Peyer's patch (tissue), 4 donors: ENCODE measurements at places on chromosomes 5 and 9.

DNA sequence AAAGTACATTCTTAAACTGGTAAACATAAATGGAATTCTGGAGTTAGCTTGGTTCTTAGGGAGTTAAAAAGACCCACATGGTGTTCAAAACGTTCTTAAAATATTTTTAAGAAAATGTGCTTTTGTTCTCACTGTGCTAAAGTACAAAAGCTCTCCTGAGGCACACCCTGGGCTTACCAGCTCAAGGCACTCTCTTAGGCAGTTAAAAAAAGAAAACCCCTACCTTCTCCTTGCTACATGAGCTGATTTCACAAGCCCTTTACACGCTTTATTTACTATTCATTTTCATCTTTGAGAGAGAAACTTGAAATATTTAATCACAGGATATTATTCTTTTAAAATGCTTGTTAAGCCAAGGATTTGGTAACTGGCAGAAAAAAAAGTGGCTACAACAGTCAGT is 723.3 kb upstream of the GRAMD2B start:
- DNase-seq: no peak

GRCh38 chr5:124678922-124679519 is 67.4 kb downstream of the ZNF608 start:
- no peak for DNase-seq

GRCh38 chr5:20574576-20574975 is 586.6 kb upstream of the CDH18 start:
- no peak for DNase-seq

DNA sequence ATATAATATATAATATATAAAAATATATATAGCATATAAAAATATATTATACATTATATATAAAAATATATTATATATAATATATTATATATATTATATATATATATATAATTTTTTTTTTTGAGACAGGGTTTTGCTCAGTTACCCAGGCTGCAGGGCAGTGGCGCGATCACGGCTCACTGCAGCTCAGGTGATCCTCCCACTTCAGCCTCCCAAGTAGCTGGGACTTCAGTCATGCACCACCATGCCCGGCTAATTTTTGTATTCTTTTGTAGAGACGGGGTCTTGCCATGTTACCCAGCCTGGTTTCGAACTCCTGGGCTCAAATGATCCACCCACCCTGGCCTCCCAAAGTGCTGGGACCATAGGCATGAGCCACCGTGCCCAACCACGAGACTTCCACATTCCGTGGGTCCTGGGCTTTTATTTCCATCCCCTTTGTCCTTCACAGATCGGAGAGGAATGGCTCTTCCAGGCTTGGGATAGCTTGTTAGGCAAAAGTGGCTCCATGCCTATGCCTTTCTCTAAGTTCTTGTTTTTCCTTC is 62.0 kb upstream of the IER5L start:
- DNase-seq: peak; percentile 9

- no peak for DNase-seq
These were observed 639 bp downstream of the INVS start for GRCh38 chr9:100099722-100100042.

GRCh38 chr5:135999406-136000139 is 29.2 kb upstream of the TGFBI start:
- no peak for DNase-seq

DNA sequence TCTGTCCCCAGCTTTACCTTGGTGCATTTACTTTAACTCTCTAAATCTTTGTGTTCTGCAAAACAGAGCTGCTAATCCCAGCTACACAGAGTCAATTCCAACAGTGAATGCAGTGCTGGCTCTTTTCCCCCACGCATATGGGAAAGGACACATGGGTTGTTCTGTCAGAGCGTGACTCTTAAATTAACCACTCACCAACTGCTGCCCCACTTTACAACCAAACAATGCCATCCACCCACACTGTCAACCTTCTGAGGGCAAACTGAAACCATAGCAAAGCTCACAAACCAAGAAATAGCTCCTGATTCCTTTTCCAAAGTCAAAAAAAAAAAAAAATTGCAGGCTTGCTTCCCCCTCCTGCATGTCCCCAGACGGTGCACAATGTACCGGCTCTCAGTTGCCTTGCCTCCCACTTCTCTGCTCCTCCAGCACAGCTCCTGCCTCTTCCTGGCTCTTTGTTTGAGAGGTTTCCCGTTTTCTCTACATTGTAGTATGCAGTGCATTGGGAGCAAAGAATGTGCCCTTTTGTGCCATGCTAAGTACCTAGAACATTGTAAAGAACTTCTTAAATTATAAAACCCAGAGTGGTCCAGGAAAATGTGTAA is 151.5 kb upstream of the DAPK1 start:
- no peak for DNase-seq

DNA sequence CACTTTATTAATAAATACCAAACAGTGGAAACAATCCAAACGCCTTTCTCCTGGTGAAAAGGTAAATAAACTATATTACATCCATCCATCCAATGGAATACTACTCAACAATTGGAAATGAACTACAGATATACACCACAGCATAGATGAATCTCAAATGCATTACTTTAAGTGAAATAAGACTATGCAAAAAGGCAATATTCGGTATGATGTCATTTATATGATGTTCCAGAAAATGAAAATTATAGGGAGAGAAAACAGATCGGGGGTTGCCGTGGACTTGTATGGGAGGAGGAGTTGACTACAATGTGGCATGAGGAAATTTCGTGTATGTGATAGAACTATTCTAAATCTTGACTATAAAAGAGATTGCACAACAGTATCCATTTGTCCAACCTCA is 27.5 kb upstream of the SLIT3 start:
- DNase-seq: no peak

DNA sequence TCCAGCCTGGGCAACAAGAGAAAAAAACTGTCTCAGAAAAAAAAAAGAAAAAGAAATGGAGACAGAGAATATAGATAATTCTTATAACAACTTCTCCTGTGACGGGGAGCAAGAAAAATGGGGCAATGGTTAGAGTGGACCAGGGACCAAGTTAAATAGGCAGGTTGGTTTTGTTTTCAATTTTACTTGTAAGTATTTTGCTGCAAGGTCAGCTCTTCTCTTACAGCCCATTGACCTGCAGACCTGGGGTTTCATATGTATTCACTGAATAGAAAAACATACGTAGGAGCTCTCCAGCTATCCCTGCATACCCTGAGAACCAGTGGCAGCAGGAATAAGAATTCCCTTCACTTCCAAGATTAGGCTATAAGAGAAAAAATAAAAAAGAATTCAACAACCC is 29.2 kb upstream of the IL13 start:
- no peak for DNase-seq

GRCh38 chr5:6994097-6994496 is 280.9 kb downstream of the TENT4A start:
- no peak for DNase-seq

GRCh38 chr5:149714877-149715502 is 15.1 kb upstream of the PPARGC1B start:
- no peak for DNase-seq

DNA sequence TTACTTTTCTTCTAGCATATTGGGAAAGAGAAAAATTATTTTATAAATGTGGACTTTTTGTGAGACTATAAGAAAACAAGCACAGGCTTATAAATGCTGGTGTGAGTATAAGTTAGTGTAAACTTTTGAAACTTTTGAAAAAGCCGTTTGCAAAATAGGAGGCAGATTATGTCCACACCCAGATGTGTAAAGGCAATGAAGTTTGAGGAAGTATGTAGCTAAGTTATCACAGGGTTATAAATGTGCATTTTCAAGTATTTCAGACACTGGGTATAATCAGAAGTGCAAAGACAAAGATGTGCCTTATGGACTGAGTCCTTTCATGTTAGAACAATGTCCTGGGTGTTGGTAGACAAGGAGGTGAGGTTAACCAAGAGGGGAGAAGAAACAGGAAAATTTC is 85.5 kb downstream of the ANXA1 start:
- no peak for DNase-seq

DNA sequence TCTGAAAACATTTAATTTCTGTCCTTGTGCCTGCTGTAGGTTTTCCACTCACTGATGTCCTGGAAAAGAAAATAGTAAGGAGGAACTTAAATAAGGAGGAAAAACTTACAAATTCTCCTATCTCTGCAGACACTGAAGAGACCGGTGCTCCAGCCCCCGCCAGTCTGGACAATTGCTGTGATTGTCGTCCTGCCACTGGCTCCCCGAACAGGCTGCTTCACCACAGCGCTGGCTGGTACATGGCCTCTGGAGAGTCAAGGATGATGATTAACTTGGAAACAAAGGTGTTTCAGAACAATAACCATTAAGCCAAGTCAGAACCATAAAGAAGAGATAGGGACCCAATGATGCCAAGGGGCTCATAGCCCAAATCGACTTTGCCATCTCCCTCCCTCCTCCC is 7.3 kb downstream of the PLAC8L1 start:
- no peak for DNase-seq

DNA sequence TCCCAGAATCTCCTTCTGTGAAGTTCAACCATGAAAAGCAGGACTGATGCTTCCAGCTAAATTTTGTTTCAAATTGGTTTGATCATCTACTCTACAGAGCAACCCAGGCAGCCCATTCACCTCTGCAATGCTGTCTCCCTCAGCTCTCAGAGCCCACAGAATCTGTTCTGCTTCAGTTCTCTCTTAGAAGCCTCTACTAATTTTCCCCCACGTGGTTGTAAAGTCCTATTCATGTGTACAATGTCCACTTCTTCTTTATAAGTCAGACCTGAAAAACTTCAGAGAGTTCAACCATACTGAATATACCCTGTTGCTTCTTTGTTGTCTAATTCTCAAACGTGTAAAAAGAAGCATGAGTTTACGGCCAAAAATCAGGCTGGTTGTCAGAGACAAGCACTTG is 21.3 kb upstream of the FAM13B start:
- no peak for DNase-seq

- peak; percentile 39 for DNase-seq
These were observed at the start of gene GPRIN1 for GRCh38 chr5:176609724-176610434. Gene GPRIN1 (minus strand): TSS chr5:176610156. CDS start chr5:176599834, 10,322 bp downstream.

- DNase-seq: no peak
These were observed 60.4 kb upstream of the COL15A1 start for GRCh38 chr9:98883276-98883675.

DNA sequence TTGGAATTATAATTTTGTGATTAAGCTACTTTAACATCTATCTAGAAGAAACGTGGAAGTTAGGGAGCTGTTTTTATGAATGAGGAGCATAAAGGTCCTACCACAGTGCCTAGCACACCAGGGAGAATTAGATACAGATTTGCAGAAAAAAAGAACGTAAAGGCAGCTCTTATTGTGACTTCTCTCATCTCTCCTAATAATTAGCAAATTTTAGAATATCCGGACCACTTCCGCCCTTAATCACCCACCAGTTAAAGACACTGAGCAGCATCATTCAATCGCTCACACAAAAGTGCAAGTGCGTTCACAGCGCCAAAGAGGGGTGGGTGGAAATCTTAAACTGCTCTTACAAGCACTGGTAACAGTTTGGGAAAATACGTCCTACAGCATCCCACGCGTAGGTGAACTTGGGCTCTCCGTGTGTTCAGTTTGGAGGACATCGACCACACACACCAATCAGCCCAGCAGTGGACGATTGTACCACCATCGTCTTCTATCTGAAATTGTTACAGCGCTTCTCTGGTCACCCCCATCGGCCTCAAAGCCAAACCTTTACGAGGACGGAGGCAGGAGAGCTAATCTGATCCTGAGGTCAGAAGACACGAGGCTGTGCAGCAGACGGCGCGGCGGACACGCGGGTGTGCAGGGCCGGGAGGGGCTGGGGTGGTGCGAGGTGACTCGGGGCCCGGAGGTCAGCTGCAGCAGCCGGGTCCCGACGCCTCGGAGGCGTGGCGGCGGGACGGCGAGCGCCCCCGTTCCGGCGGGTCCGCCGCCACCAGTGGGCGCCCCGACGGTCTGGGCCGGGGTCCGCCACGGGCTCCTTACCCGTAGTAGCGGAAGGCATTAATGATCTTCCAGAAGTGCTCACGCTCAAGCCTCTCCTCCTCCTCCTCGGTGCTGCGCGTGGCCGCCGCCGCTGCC is 646 bp downstream of the CARNMT1 start:
- peak; percentile 64 for DNase-seq

DNA sequence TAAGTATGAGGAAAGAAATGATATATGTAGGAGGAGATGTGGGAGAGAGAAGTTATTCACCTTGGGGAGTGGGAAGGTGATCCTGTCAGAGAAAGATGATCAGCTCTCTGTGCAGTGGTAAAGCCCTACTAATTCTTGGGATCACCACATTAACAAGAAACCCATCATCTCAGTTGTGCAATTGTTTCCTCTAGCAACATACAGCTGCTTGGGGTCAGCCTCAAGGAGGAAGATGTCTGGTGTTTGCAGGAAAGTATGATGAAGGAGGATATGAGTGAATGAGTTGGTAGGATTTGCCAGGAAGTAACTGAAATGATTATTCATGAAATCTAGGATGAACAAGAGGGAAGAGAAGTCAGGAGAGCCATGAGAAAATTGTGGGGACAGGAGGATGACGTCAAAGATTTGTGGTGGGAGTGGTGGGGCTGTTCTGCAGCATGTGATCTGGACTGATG is 50.1 kb downstream of the TNFSF8 start:
- no peak for DNase-seq
